ENCODE measurements at places on chromosomes 5 and 9. TPM values are rescaled to one million over a fixed set of nuclear protein-coding genes. Genes with fewer than 3 reads are reported as not detected.

- DNase-seq: no peak
These were observed 2.0 kb downstream of the CNOT6 start for GRCh38 chr5:180495991-180496741.

Gene PHYHD1
- total RNA-seq: 0.20 TPM

- no peak for DNase-seq
These were observed 2.2 kb downstream of the RAD23B start for GRCh38 chr9:107285286-107285685.

DNA sequence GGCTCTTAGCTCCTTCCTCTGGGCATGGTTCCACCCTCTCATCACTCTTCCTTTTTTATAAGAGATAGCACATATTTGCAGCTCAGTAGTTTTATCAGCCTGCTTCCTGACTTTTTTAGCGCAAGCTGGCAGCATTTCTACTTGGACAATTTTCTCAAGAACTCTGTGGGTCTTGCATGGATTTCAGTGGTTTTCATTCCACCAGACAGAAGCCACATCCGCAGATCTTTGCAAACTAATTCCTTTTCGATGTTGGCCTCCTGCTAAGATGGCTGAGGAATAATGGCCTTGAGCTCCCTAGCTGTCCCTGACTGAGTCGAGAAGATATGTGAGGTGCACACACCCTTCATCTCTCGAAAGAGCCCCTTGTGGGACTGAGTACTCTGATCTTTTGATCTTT lies 49.5 kb downstream of the GALNT12 start:
- DNase-seq: no peak

Gene SLC6A19
- not detected for total RNA-seq

Gene ANKRD18A
- total RNA-seq: 5.3 TPM
